Fibroblast of skin of scalp (primary cell): ENCODE measurements at places on chromosomes 13 and 19.

DNA sequence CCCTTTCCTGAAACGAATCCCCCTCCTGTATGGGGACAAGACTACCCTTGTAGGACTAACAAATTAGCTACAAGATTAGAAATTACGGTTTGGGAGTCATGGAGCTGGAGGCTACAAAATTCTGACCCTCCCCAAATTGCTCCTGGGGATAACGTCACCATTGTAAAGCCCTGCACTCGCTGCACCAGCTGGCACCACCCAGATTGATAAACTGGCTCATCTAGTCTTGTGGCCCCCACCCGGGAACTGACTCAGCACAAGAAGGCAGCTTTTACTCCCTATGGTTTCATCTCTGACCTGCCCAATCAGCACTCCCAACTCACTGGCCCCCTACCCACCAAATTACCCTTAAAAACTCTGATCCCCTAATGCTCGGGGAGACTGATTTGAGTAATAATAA is 150.6 kb upstream of the TSC22D1 start:
- DNase-seq: no peak

DNA sequence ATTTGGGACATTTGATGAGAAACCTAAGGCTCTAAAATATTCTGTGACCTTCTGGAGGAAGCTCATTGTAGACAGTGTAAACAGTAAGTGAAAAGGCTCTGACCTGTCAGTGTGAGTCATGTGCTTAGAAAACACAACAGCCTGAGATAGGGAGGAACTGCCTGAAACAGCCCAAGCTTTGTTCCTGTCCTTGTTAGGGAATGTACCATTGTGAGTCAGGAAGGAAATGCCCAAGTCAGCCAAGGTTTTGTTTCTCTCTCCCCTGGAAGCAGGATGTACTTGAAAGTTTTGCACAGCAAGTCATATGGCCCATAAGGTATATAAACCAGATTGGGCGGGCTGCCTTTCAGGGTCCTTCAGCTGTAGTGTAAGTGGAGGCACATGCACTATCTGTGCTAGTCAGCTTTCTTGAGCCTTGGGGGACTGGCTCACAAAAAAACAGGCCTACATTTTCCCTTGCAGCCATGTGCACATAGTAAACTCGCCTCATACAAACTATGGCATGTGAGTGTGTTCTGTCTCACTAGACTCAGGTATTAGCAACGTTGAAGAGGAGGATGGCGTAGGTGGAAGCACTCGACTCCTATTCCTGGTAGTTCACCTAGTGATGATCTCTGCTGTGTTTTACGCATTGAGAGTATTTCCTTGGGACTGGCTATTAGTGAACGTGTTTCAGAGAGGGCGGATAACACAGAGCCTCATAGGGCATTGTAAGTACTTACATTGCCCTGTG is 141.2 kb upstream of the KLHL1 start:
- no peak for DNase-seq

DNA sequence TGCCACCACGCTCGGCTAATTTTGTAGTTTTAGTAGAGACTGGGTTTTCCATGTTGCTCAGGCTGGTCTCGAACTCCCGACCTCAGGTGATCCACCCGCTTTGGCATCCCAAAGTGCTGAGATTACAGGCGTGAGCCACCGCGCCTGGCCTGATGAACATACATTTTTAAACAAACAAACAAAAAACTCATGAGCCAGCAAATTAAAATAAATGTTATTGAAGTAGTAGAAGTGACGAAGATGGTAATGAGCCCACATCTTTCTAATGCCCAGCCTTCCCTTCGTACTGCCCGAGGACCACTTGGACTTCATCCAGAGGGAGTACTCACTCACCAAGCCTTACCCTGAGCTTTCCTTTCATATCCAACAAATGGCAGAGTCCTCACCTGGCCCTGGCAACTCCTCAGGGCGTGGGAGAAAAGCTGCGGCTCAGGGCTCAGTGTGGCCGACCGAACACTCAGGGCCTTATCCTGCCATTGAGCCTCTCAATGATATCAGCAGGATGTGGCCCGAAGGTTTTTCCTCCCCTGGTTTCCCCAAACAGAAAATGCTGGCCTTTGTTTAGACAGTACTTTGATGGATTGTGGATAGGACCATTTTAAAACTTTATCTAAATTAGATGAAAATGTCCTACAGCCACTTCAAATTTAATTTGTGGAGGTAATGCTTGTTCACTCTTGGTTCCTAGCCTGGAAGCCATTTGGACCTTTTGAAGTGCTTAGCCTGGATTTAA is 22.8 kb upstream of the ABCC4 start:
- no peak for DNase-seq

DNA sequence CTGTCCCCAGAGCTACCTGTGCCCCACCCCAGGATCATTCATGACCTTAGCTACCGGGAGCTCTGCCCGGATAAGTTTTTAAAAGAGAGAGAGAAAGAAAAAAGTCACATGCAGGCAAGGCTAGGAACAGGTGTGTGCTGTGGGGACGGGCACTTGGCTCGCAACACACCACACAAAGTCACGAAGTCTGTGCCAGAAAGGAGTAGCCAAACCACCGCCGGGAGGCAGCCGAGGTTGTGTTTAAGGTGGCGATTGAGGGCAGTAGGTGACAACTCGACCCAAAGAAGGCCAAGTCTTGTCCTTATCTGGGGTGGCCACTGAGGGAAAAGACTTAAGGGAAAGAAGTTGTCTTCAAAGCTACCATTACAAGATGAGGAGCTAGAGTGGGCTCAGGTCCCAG is 4.6 kb upstream of the TSHZ3 start:
- DNase-seq: no peak

- DNase-seq: no peak
Measured at GRCh38 chr19:9144920-9145319, 4.7 kb downstream of the ZNF317 start.

DNA sequence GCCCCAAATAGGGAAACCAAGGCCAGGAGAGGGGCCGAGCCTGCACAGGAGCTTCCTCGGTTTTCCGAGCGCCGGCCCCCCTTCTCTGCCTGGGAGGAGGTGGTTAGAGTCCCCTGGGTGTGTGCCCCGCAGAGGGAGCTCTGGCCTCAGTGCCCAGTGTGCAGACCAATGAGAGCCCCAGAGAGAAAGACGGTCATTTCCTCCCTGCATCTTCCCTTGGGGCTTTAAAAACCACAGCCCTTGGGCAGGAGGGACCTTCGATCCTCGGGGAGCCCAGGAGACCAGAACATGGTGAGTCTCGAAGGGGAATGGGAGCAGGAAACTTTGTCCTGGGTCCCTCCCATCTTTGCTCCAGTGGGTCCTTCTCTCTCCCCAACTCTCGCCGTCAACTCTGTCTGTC is at the start of gene C5AR1:
Gene C5AR1 (plus strand): TSS at position 254 of the 400 bp plus-strand sequence. CDS start 35 bp downstream, at position 289.
- no peak for DNase-seq

- no peak for DNase-seq
Measured at GRCh38 chr13:32610977-32611376, 24.7 kb downstream of the PDS5B start.
